Activated gamma-delta T cell treated with Interleukin-2 at 50 U/mL for 16 hours (primary cell): ENCODE measurements at places on chromosomes 11 and 22.

DNA sequence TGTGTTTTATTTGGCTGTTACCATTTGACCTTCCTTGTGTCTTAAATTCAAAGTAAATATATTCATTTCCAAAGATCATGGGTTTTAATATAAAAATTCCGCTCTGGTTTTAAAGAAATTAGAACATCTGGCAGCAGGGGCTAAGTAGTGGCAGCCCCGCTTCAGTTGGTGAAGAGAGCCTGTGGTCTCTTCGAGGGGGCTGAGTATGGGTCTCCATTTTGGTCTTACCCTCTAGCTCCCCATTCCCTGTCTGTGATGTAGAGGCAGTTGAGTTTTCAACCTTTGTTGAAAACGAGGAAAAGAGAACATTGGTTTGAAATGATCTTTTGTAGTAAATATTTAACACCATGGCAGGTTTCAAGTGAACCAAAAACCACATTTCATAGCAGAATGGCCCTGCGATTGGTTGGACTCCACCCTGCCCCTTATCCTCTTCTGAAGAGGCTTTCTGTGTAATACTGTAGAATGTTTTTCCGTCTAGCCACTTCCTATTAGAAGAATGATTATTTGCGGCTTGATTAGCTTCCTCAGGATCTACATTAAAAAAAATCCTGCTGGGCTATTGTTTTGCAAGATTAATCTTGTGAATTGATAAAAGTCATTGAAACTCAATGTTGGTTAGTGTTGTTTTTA is 17.7 kb downstream of the APLP2 start:
- DNase-seq: no peak

GRCh38 chr11:133844217-133844616 is 1.1 kb downstream of the SPATA19 start:
- no peak for DNase-seq

GRCh38 chr11:72433455-72434036 is 785 bp downstream of the CLPB start:
- no peak for DNase-seq

- no peak for DNase-seq
Observed at GRCh38 chr11:110305169-110306018, 9.0 kb upstream of the RDX start.

DNA sequence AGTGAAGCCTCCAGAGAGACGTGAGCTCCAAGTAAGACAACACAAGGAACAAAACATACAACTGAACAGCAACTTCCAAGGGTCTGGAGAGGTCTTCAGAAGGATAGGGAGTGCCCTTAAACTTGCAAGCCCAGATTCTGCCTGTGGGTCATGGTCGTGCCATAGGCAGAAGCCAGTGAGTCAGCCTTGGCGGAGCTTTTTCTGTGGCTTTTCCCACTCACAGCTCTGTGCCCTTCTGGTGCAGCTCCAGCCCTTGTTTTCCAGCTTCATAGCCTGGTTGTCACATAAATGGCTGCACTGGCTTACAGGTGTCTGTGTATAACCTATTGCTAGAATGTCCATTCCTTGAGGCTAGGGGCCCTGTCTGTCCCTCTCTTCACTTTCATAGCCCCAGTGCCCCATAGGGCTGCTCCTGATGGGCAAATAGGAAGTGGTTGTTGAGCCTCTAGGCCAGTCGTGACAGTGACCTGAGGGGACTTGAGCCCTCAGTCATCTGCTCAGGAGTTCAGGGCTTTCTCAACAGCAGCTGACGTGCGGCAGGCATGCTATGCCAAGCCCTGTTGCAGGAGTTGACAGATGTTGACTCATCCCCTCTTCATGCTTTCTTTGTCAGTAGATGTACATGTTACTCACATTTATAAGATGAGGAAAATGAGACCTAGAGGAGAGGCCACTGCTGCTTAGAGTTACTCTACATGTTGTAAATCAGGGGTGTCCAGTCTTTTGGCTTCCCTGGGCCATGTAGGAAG is 7.4 kb downstream of the MED15 start:
- no peak for DNase-seq

DNA sequence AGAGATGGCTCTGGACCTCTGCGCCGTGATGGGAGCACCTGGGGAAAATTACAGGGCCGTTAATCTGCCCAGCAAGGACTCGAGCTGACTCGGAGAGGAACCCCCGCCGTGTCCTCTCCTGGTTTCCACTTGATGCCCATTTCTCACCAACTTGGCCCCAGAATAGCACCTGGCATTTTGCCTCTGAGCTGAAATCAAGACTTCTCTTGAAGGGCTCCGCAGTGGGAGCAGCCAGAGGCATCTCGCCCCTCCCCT is 19.0 kb upstream of the CABP7 start:
- no peak for DNase-seq
